ENCODE measurements at places on chromosomes 1 and 21. TPM values are rescaled to one million over a fixed set of nuclear protein-coding genes. Genes with fewer than 3 reads are reported as not detected.
A peak's percentile ranks its signal among the peaks of the same experiment; 100 is the strongest.

- peak; percentile 36 for DNase-seq
Observed at GRCh38 chr1:169683661-169684060, 27.8 kb downstream of the SELL start.

DNA sequence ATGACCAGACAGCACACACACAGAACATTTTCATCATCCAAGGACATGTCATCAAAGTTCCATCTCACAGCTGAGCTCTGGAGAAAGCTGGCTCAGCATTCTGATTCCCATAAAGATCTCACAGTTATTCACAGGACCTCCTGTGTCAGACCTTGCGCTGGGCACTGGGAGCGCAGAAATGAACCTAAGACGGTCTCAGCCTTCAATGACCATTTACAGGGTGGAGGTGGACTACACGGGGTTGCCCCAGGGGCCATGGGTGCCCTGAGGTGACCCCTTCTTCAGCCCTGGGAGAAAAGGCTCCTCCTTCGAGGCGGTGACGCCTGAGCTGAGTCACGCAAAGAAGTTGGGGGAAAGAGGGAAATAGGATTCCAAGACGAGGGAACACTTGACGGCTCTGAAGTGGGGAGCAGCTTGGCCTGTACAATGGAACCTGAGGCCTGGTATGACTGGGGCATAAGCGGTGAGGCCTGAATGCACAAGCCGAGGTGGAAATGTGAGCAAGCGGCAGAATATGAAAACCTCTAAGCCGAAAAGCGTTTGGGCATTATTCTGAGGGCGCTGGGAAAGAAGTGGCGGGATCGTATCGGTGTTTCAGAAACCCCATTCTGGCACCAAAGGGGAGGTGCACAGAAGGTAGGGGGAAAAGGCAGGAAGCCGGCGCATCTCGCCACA lies 797 bp downstream of the CC2D1B start:
- peak; percentile 71 for DNase-seq

- no peak for DNase-seq
Observed at GRCh38 chr1:98322966-98323365, 338.6 kb upstream of the SNX7 start.

DNA sequence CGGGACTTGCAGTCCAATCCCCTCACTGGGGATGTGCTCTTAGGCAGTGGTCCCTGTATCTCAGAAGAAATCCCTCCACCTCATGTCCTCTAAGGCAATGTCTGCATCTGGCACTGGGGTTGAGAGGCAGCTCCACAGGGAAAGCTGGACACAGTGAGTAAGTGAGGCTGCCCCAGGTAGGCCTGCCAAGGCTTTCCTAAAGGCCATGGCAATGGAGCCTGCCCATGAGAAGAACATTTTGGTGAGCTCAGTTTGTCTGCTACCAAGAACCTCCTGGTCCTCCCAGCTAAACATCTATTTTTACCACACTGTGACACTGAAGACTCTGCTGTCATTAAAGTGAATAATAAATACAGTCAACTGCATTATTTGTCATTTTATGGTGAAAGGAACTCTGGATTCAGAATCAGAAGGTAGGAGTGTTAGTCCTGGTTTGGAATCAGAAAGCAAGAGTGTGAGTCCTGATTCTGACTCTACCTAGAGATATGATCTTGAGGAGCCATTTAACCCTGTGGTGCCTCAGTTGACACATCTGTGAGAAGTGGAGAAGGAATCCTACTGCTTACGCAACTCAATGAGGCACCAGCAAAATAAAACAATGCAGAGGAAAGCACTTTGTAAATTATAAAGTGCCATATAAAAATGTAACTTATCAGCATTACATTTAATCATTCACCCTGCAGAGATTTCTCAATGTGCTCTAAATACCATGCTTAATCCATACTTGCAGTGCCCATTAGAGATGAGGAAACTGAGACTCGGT lies 41.0 kb downstream of the TBX15 start:
- peak; percentile 28 for DNase-seq

DNA sequence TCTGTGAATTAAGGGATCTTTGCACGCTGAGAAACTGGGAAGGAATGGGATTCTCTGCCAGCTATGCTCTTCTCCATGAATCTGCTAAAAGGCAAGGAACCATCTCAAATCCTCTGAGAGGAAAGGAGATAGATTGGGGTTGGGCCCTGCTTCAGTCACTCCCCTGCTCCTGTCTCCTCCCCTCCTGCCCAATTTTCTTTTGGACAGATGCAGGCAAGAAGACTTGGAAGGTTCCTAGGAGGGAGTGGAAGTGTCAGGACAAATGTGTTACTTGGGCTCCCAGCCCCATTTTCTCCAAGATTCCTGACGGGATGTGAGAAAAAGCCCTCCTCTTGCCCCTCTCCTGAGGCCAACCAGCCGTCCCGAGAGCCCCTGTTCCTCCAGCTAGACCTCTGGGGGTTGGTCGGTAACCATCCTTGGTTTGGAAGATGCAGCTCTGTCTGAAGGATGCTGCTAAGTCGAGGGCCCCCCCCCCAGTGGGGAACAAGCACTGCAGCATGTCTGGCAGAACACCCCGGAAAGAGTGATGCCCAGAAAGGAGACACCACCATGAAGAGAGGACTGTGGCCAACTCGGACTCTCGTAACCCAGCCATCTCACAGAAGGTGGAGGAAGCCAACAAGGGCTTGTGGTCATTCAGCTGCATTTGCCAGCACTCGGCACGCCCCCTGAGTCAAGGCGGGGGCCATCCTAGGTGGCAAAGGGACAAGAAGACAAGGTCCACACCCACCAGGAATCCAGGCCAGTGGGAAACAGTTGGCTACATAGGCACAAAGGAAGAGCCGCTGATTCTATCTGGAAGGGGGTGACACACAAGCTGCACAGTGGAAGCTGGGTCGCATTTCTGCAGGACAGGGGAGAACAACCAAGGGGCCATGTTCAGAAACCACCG lies 43.7 kb downstream of the CDK18 start:
- DNase-seq, result no peak

- DNase-seq, result no peak
Observed at GRCh38 chr1:70090141-70090540, 115.2 kb downstream of the LRRC40 start.

GRCh38 chr1:8004803-8005573 lies 21.1 kb downstream of the ERRFI1 start:
- peak; percentile 86 for DNase-seq

DNA sequence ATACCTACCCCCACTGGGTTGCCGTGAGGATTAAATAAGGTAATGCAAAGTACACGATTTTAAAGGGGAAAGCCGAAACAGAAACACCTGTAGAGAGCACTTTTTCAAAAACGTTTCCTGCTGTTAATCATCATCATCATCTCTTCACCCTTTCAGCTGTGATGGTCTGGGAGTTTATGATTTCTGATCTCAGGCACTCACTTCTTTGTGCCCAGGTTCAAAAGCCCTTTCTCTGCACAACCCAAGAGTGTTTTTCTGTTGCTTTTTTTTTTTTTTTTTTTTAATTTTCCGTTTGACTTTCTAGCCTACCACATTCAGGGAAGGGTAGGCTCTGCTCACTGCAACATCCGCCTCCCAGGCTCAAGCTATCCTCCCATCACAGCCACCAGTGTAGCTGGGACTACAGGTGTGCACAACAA lies 936 bp upstream of the UBXN11 start:
- no peak for DNase-seq

DNA sequence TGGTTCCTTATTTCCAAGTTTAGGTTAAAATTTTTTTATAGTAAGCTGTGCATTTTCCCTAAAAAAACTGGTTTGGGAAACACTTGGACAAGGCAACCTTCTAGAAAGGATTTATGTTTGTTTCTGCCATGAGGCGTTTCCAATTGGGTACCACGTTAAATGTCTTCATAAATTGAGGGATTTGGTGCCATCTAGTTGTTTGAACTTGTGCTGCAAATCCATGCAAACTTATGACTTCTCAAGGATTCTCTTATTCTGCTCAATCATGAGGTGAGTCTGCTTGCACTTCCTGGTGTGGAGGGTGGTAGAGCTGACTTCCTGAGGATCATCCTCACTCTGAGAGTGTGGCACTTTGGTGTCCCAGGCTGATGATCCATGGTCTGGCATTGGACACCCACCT lies 123.3 kb downstream of the PCNX2 start:
- no peak for DNase-seq

- no peak for DNase-seq
Observed at GRCh38 chr1:107016376-107016978, 40.0 kb upstream of the PRMT6 start.

DNA sequence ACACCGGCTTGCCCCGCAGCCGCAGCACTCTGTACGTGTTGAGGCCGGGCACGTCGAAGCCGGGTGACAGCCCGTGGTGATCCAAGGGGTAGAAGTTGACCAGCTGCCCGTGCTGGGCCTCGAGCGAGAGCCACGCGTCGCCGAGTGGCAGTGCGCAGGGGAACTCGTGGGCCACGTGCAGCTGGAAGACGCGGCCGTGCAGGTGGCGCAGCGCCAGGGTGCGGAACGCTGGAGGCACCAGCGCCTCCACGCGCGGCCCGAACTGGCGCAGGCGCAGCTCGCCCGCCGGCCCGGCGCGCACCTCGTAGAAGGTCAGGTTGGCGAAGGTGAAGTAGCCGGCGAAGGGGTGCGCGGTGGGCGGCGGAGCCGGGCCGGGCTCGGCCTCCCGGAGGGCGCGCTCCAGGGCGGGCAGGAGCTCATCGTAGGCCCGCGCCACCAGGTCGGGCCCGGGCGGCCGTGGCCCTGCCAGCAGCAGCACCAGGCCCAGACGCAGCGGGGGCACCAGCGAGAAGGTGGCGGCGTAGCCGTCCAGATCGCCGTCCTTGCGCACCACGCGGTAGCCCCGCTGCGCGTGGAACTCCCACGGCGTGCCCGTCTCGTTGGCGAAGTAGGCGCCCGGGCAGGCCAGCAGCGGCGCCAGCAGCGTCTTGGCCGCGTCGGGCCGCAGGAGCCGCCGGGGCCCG lies 19.5 kb downstream of the LACTBL1 start:
- DNase-seq, result no peak

DNA sequence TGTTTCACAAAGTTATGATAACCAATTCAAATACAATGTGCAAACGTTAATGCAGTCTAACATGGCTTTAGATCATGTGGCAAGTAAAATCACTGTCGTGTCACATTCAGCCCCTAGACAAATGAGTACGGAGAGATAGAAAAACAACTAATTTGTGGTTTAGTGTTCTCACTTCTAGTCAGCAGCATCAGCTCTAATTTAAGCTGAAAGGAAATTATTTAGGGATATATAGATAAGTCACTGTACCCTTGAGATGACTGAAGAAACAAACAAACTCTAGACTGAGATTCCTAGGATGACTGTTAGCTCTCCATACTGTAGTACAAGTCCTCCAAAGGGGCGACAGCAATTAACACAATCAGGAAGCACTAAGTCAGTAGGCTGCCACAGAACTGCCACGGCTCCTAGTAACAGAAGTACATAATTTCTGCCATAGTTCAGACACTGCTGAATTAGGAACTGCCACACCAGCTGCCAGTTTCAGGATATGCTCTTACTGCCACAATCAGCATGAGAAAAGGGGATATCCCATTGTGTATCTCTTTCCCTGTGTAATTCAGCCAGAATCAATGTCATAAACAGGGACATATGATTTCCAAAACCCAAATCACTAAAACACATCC lies 150.4 kb upstream of the NEGR1 start:
- no peak for DNase-seq

Gene CD53
- not detected for total RNA-seq

Data from renal cortical epithelial cell (primary cell).